ENCODE measurements at places on chromosomes 2 and 18.

DNA sequence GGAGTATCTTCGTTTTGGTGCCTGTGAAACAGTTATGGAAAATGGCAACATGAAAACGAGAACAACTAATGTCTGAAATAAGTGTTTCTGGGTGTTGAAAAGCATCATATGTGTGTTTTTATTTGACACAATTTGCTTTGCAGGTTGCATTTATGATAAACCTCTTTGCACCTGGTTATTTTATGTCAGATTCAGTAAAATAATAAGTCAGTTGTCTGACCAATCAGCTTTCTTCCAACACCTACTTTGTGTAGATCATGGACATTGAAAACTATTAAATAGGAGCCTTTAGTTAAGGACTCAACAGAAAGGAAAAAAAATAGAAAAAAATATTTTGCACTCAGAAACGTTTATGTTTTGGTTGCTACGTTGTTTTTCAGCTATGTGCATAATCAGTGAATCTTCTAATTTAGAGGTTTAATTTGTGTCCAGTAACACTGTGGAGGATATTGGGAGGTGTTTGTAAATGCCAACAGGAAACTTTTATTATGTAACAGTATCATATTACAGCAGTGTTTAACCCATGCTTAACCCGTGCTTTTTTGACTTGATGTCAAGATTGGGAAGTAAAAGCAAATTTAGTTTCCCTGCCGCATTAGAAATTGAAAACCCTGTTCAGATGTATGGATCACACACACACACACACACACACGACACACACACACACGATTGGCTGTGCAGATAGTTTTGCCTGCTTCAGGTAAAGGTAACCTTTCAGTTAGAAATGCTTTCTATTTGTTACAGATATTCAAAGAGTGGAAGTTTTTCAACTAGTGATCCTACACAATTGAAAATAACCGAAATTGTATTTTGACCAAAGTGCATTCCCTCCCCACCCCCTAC lies 2.6 kb downstream of the PKP4 start:
- no peak for DNase-seq

DNA sequence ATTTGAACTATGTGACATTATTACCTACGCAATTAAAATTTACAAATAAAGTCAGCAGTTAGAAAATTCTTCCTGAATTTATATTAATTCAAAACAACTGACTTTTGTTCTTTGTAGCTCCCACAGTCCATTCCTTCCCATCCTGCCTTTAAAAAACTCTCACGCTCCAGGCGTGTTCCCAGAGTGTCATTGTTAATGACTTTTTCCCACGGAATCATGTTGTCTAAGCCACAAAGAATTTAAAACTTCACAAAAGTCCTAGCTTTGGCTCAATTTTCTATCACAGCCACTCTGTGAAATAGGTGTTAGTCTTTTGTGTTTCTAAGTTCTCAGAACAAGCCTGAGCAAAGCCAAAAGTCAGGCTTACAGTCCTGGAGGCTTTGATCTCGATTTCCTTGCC lies 26.5 kb downstream of the SLC1A4 start:
- DNase-seq = no peak

DNA sequence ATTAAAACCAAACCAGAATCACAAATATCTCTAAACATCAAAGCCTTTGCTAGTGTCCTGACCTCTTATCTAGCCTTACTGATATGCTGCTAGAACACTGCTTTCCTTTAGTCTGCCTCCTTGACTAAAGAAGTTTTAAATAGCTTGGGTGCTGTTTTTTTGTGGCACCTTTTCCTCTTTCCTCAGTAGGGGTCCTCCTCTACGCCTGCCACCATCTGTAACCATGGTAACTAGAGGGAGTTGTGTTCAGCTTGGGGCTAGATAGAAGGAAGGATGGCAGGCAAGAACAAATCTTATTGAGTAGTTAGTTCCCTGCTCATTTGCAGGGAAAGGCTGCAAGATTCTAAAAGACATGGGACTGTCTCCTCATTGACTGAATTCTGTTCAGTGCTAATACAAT lies 86.0 kb downstream of the TAF4B start:
- DNase-seq = no peak

DNA sequence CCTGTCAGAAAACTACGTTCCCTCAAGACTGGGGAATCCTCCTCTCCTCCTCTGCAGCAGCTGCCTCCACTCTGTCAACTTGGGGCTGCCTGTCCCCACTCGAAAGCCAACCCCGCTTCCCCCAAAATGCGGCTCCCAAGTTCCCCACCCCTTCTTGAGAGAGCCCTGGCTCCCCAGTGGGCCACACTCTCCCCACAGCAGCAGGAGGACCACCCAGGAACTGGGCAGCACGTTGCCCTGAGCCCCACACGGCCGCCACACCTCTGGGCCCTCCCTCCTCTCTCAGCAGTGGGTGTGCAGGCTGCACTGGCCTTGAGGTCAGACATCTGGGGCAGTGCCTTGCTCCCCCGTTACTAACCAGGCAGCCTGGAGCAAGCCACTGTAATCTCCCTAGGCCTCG lies 9.6 kb upstream of the TEX51 start:
- DNase-seq = no peak

GRCh38 chr2:129436809-129437208 lies 542.7 kb upstream of the RAB6C start:
- no peak for DNase-seq

GRCh38 chr2:84493514-84493913 lies 22.8 kb upstream of the DNAH6 start:
- no peak for DNase-seq

DNA sequence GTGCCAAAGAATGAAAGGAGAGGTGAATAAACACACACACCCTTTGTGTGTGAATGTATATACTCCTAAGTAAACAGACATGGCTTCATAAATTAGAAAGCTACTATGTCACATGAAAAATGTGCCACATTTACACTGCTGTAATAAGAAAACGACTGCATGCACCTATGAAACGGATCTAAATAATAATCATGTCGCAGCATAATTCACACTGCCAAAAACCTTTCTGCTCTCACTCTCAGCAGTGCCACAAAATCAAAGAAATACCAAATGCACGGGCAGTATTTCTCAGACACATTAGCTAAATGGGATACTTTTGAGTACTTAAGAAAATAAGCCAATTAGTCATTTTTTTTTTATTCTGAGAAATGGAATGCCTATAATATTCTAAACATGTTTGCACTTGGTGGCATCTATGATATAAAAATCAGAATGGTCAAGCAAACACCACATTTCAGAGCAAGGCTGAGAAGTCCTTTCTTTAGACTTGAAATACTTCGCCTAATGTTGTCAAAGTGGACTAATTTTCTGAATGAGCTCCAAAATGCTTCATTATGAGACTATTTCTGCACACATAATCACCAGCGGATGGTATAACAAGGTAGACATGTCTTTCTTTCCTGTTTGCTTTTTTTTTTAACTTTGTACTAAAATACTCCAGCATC lies 6.6 kb downstream of the BCL11A start:
- no peak for DNase-seq

- no peak for DNase-seq
These were observed 6.3 kb downstream of the TMEM127 start for GRCh38 chr2:96259497-96259921.

DNA sequence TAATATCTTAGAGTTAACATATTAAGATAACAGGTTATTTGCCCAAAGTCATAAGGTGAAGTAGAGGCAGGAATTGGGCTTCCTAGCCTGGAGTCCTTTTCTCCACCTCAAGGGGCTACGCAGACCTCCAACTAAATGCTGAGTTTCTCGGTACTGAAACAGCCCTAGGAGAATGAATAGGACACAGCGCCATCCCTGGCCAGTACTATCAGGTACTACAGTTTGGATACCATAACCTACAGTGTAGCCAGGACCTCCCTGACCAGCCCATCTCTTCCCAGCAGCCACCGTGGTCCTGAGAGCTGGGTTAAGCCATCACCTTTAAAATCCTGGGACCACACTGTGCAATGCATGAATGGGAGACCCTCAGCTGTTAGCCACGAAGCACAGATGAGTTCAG lies 15.7 kb downstream of the CASP8 start:
- no peak for DNase-seq

DNA sequence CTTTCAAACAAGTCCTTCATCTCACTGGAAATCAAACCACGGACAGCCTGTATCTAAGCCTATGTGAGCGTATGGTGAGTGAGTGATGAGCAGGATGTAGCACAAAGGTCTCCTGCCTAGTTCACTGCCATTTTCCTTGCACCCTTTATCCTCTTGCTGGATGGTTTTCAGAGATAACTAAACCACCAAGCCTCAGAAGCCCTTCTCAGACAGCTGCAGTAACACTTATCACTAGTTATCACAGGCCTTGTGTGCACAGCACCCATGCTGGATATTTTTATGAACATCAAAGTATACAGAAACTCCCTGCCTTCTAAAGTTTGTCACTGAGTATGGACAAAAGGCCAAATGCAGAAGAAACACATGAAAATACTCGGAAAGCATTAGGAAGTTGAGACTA lies 69.5 kb downstream of the C1D start:
- DNase-seq = no peak

DNA sequence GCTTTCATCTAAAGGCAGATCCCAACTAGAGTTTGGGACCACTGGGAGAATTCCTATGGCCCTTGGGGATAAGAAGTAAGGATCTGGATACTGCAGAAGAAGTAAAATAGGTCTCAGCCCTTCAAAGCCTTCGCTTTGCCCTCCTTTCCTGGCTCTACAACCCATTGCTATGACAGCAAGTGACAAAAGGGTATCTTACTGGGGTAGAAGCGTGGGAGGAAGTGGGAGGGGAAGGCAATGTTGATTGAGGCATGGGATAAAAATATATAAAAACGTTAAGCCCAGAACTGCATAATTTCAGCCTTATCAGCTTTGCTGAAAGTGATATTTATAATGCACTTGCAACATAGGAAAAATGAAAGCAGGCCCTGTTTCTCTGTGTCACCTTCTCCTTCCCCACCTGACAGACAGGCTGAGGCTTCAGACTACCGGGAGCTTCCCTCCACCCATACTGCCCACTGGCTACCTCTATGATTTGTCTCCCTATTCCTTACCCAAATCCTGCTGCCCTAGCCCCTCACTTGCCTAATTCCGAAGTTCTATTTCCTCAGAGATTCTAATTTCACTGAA lies 14.9 kb upstream of the SOS1 start:
- no peak for DNase-seq

DNA sequence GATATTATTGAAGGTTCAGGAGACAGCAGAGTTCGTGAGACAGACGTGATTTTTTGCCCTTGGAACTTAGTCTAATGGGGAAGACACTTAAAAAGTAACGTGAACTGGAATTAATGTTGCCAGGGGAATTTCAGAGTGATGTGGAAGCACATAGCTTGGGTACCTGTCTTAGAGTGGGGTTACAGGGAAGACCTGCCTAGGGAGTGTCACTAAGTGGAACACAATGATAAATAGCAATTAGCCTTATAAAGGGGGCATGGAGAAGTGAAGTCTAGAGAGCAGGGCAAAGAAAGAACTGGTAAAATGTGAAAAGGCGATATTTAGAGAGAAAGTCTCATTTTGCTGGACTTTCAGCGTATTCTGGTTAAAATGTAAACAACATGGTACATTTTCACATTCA lies 306.0 kb upstream of the TCF4 start:
- DNase-seq = no peak

GRCh38 chr2:70243806-70244584 lies 4.4 kb downstream of the TIA1 start:
- DNase-seq = no peak
